Stimulated activated CD4-positive, alpha-beta T cell treated with anti-CD3 and anti-CD28 coated beads, Interleukin-12 subunit alpha, Interleukin-12 subunit beta, amount 100 ng/mL, for 24 hours (primary cell): ENCODE measurements at places on chromosomes 2 and 18.

- DNase-seq: no peak
These were observed 199.9 kb upstream of the FN1 start for GRCh38 chr2:215635788-215636139.

- DNase-seq: no peak
These were observed 41.1 kb downstream of the CDCA7 start for GRCh38 chr2:173395567-173396351.

DNA sequence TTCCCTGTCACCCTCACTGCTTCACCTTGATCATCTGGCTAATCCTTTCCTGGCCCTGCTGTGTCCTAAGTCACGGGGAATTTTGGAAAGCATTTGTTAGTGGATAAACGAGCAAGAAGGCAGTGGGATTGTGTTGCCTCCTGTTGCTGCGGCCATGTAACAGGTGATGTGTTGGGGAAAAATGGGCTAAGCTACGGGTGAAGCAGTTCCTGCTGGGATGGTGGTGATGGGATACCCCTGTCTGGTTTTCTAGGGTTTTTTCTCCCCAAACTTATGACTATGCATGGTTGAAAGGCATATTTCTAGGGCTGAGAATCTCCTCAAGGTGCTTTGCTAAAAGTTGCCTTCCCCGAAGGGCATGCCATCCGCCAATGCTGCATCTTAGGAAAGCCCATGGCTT, 68.1 kb downstream of the WDSUB1 start:
- no peak for DNase-seq

GRCh38 chr2:23412556-23413155, 27.7 kb downstream of the KLHL29 start:
- DNase-seq: no peak

DNA sequence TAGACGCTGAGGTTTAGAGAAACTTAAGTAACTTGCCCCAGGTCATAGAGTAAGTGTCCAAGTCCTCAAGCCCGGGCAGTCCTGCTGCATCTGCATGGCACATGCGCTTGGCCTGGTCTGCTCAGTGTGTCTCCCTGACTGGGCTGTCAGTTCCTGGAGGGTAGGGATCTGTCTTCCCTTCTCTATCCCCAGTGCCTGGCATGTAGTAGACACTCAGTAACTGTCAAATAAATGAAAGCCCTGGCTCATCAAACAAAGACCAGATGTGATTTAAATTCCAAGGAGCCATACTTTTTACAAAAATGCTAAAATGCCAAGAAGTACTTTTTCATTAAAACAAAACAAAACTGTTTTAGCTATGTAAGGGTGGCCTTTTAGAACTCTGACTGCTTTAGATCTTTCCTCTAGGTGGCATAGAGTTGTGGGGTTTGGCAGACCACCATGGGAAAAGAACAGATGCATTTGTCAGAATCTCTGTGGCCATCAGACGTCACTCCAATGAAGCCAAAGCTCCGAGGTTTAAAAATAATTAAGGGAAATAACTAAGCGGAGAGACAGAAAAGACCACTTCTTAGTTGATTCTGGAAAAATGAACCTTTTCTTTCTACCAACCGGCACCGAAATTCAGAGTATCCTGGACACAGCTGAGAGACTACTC, 34.0 kb downstream of the EPAS1 start:
- no peak for DNase-seq

DNA sequence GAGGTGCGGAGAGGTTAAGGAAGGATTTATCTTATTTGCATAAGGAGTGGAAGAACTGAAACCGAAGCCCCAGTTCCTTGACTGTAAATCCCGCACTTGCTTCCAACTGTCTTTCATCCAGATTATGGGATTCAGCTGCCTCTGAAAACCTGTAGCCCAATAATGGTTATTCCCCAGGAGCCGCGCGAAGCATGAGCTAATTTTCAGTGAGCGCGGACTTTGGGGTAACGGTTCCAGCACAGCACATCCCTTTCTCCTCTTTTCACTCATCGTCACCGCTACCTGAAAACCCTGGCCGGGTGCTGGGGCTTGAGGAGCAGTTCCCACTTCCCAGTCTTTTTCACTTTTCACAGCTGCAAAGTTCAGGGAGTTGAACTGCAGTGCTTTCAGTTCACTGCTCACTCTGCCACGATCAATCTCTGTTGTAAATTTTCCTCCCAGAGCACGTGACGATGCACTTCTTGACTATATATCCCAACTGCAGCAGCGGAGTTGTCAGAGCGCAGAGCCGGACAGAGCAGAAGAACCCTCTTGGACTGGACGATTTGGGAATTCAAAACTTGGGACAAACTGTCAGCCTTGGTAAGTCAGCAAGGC, at the start of gene KCNE4:
Gene KCNE4 (plus strand): TSS at position 498 of the 597 bp plus-strand sequence. CDS start 641 bp downstream, outside the sequence.
- no peak for DNase-seq

DNA sequence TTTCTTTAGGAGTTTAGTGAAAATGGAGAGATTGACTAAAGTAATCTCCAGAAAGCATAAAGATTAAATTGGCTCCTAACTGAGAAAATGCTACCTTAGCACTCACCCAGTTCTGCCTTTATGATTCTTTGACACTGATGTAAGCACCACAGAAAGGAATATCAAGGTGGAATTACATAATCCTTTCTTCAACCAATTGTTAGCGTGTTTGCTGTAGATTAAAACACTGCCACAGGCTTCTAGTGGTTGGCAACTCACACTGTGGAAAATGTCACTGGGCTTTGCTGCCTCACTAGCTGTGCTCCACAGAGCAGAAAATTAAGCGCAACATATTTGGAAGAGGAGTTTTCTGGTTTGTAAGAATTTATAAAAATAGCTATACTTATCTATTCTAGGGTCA, 104.1 kb downstream of the DLGAP1 start:
- no peak for DNase-seq
